Hepatocyte (in vitro differentiated cells): ENCODE measurements at places on chromosomes 16 and 17. TPM values are rescaled to one million over a fixed set of nuclear protein-coding genes. Genes with fewer than 3 reads are reported as not detected.

DNA sequence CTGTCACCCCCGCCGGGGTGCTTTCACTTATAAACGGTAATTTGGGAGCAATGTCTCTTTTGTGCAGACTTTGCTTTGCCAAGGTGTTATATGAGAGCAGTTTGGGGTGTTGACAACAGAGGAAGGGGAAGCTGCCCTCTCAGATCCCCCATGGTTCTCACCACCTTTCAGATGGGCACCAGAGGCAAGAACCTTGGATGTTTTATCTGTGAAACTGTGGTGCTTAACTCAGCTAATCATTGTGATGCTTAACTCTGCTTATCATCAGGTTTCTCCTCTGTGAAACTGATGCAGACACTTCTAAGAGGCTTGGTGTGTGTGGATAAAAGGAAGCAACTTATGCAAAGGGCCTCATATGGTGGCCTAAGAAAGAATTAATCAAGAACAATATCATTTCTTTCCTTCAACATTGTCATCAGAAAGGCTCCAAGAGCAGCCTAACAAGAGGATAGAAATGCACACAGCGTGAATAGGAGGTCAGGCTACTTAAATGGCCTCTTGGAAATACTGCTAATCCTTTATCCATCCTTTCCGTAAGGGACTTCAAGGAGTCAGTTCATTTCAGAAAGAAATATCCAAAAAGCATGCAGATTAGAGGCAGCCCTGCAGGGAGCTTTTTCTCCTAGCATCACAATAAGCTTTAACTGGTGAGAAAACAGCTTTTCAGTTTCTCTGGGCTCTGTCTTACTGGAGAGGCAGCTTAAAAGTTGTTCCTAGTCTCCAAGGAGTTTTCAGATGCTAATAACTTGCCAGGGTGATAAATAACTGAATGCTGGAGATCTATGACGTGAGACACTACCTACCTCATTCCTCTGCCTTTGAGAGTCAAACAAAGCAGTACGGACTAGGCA, 55.1 kb upstream of the CLEC3A start:
- H3K4me1 ChIP-seq, result no peaks in the 10 kb centered on the region
- no peaks in the 10 kb centered on the region for H3K36me3 ChIP-seq

GRCh38 chr17:43823350-43824084, 9.4 kb downstream of the MPP3 start:
- H3K27ac ChIP-seq, result no peak overlapping the region
- no peak for DNase-seq
- H3K4me3 ChIP-seq, result no peak overlapping the region
- H3K4me1 ChIP-seq, result no peaks in the 10 kb centered on the region
- no peaks in the 10 kb centered on the region for H3K27me3 ChIP-seq

GRCh38 chr17:8041979-8042378, 3.1 kb downstream of the ALOX15B start:
- no peaks in the 10 kb centered on the region for H3K36me3 ChIP-seq
- H3K4me1 ChIP-seq, result peaks cover 17% of the 10 kb centered on the region
- DNase-seq, result no peak
- H3K4me3 ChIP-seq, result no peak overlapping the region

- peak; percentile 90 for DNase-seq
- no peak overlapping the region for H3K4me3 ChIP-seq
- no peaks in the 10 kb centered on the region for H3K27me3 ChIP-seq
- no peak overlapping the region for H3K27ac ChIP-seq
- H3K36me3 ChIP-seq, result no peaks in the 10 kb centered on the region
- peaks cover 5% of the 10 kb centered on the region for H3K4me1 ChIP-seq
Observed at GRCh38 chr17:82963104-82963950, 116.1 kb upstream of the METRNL start.

DNA sequence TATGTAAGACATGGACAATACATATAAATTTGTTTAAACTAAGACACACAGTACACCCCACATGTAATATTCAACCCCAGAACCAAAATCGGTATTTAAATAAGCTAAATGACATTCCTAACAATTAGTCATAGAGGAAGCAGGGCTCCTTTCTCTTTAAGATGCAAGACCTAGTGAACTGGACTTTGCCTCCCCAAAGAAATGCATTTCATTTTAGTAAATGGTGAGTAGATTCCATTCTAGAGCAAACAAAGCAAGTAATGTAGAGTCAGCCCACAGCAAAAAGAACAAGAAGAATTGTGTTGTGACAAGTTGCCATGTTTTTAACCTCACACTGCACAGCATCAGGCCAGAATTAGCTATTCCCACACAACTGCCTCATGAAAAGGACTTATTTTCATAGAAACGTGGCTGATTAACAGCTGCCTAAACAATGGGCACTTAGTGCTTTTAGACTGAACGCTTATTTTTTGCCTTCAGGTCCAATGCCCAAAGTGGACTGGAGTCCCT, 14.4 kb downstream of the DNAJC7 start:
- H3K36me3 ChIP-seq, result no peaks in the 10 kb centered on the region
- DNase-seq, result peak; percentile 44
- no peak overlapping the region for H3K4me3 ChIP-seq
- H3K4me1 ChIP-seq, result peaks cover 15% of the 10 kb centered on the region
- H3K27me3 ChIP-seq, result no peaks in the 10 kb centered on the region

GRCh38 chr16:67173808-67174705, 3.7 kb downstream of the NOL3 start:
- no peaks in the 10 kb centered on the region for H3K36me3 ChIP-seq
- H3K4me1 ChIP-seq, result peaks cover 31% of the 10 kb centered on the region
- H3K4me3 ChIP-seq, result peak overlapping the region; percentile 33
- no peaks in the 10 kb centered on the region for H3K27me3 ChIP-seq
- peak; percentile 92 for DNase-seq
- H3K27ac ChIP-seq, result peak overlapping the region; percentile 57

DNA sequence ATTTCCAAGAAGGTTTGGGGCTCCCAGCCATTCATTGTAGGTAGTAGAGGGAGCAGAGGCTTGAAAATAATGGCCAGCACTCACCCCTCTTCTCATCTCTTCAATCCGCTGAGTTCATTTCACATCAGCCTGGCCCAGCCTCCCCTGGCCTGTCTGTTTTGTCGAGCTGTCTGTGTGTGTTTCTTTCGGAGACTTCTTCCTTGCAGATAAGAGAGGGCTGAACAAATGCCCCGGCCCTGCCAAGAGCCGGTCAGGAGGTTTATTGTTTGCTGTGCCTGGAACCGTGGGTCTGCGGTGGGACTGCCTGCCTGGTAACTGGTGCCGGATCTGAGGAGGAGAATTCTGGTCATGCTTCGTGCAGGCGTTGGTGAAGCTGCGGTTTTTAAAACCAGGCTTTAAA, 3.4 kb downstream of the VPS4A start:
- DNase-seq, result no peak
- H3K27ac ChIP-seq, result no peak overlapping the region
- no peaks in the 10 kb centered on the region for H3K36me3 ChIP-seq
- H3K4me3 ChIP-seq, result no peak overlapping the region
- H3K4me1 ChIP-seq, result peaks cover 8% of the 10 kb centered on the region

CDH3 gene
- 62.4 and 77.4 TPM in 2 replicates for polyA plus RNA-seq

- DNase-seq, result no peak
- no peaks in the 10 kb centered on the region for H3K36me3 ChIP-seq
- peaks cover 6% of the 10 kb centered on the region for H3K4me1 ChIP-seq
- H3K27me3 ChIP-seq, result no peaks in the 10 kb centered on the region
Observed at GRCh38 chr16:64830653-64831052, 291.2 kb downstream of the CDH11 start.

DNA sequence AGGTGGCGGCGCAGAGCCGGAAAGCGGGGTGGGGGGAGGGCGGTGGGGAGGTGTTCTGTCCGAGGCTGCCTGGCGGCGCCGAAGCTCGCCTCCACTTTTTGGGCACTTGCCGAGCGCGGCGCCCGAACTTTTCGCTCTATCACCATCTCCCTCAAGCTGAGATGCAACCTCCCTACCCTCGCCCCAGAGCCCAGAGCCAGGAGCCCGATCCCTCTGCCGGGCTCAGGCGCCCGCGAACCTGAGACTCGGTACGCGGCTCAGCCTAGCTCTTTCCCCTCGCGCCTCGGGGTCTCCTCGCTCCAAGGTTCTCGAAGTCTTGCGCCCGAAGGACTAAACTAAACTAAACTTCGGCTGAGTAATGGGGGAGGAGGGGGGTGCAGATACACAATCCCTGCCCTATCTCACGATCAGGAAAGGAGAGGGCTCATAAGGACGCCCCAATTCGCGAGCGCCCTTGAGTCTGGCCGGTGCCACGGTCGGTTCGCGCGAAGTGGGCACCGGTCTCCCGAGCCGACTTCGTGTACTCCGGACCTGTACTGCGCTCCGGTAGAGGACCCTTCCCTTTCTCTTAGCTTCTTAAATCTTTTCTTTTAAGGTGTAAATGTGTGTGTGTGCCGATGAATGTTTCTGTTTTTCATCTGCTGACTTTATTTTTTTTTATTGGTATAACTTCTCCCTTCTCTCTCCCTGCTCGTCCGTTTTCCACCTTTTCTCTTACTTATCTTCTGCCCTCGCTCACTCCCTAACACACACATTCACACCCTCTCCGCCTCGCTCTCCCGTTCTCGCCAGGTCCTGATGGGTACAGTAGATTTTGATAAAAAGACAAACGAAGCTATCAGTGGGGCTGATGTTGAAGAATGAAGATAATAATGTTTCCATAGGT, 1.9 kb upstream of the SALL1 start:
- H3K36me3 ChIP-seq, result no peaks in the 10 kb centered on the region
- peak overlapping the region; percentile 68 for H3K4me3 ChIP-seq
- H3K4me1 ChIP-seq, result peaks cover 22% of the 10 kb centered on the region
- H3K27ac ChIP-seq, result peak overlapping the region; percentile 97
- no peak for DNase-seq

- H3K27ac ChIP-seq, result no peak overlapping the region
- H3K4me1 ChIP-seq, result no peaks in the 10 kb centered on the region
- H3K4me3 ChIP-seq, result no peak overlapping the region
- no peak for DNase-seq
- H3K27me3 ChIP-seq, result no peaks in the 10 kb centered on the region
Observed at GRCh38 chr16:89118361-89119165, 24.9 kb downstream of the ACSF3 start.

DNA sequence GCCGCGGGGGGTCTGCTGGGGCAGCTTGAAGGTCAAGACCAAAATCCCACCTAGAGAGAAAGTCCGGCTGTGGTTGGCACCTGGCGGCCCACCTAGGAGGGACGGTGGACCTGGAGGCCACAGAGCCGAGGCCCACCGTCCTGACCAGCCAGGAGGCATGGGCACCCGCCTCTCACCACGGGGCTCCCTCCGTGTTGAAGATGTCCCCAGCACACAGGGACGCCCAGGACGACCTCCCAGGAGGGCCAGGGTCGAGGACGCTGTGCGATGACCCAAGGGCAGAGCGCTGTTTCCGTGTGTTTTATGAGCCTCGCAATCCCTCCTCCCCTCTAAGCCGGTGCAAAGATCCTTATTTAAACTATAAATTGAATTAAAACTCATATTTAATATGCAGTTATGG, 131.2 kb downstream of the C16orf95 start:
- no peaks in the 10 kb centered on the region for H3K36me3 ChIP-seq
- H3K27me3 ChIP-seq, result no peaks in the 10 kb centered on the region
- H3K4me1 ChIP-seq, result no peaks in the 10 kb centered on the region

ASGR1 gene
- 113 and 140 TPM in 2 replicates for polyA plus RNA-seq
